Stimulated activated CD8-positive, alpha-beta memory T cell treated with anti-CD3 and anti-CD28 coated beads, Interleukin-7, amount 100 ng/mL, for 48 hours (primary cell): ENCODE measurements at places on chromosomes 12 and 14.

GRCh38 chr12:75971253-75971652 is 60.3 kb downstream of the PHLDA1 start:
- DNase-seq = no peak

DNA sequence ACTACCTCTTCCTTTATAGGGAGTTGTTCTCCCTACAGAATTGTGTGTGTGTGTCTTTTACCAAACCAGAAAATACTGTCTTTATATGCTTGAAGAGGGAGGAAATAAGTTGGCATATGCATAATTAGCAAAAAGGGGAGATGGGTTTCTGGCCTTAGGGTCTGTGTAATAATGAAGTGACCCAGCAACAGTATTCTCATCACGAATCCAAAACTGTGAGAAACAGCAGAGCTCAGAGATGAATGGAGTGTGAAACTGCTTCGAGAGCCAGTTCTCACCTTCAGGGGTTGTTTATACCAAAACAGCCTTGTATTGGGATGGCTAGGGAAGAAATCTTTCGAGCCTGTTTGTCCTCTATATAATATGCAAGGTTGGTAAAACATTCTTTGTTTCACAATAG is 227.5 kb downstream of the MON2 start:
- no peak for DNase-seq

- no peak for DNase-seq
Measured at GRCh38 chr12:68505970-68506369, 104.7 kb upstream of the RAP1B start.

DNA sequence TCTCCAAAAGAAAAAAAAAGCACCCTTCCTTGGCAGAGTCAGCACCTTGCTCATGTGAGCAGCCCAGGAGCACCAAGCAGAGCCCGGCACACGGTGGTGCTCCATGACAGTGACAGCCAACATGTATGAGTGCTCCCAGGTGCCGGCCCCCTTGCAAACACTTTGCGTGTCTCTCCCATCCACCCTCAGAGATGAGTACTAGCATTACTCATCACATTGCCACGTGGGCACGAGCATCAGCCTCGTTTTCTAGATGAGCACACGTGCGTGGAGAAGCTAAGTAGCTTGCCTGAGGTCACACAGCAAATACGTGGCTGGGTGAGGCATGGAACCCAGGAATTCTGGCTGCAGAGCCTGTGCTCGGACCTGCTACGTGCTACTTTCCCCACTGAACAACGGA is 177.9 kb upstream of the PRMT8 start:
- DNase-seq = no peak

DNA sequence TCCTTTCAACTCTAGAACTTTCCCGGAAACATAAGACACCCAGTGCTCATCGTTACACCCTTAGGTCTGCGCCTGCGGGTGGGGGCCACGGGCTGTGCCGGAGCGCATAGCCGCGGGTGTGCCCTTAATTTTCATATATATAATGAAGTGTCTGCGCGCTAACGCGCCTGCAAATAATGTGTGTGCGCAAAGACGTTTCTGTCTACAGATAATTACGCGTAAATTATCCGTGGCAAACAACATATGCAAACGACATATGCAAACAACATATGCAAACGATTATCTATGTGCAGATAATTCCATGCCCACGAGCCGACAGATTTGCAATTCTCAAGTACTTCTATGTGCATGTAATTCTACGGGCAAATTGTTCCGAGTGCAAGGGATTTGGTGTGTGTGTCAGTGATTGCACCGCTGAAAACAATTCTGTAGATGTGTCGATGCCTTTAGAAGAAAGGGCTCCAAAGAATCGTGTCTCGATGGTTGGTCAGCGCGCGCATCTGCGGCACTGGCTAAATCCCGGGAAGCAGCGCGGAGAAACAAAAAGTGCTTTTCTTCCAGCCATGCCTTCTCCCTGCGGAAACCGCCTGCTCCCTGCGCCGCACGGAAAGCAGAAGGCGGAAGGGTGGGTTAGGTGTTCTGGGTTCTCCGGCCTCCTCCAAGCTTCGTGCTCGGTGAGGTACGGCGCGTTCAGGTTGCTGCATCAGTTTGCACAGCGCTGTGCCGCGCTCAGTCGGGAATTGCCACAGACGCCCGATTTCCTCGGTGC is 34.5 kb upstream of the TBX5 start:
- DNase-seq = no peak

DNA sequence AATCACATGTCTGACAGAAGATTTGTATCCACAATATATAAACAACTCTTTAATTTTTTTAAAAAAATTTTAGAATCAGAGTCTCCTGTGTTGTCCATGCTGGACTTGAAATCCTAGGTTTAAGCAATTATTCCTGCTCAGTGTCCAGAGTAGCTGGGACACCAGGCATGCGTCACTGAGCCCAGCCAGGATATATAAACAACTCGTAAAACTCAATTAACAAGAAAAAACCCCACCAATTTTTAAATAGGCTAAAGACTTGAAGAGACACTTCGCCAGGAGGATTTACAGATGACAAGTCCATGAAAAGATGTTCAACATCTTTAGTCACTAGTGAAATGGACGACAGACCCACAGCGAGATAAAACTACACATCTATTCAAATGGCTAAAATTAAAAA is 2.0 kb upstream of the SCN8A start:
- DNase-seq = no peak

- DNase-seq = no peak
Measured at GRCh38 chr14:103551338-103551762, 11.1 kb downstream of the BAG5 start.

DNA sequence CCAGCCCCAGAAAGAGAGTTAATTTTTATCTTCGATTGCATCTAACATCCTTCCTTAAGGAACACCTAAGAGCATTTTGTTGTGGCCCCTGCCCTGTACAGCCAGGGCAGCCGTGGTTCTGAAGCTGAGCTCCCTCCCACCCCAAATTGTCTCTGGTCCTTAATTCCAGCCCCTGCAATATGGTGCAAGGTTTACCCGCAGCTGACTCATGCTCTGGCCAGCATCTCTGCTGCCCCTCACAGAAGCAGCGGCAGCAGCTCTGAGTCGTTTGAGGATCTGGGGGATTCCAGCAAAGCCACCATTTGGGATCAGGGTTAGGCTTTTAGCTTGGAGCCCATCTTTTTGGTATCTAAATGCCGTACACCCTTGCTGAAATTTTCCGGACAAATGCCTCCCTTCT is 3.3 kb downstream of the DLK1 start:
- no peak for DNase-seq

DNA sequence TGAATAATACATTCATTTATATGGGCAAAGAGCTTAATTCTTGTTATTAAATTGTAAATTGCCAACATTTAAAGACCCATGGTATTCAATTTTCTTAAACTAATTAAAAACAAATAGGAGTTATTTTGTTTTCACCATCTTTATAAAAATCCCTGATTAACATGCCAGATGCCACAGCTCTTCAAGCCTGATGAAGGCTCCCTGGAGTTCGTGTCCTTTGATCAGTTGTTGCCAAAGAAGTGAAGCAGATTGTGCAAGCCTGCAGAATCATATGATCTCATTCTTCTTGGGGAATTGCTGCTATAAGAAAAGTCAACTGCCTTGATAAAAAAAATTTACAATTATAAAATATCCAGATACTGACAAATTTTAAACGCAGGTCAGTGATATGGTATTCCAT is 288.3 kb upstream of the PPFIA2 start:
- no peak for DNase-seq

GRCh38 chr12:64636856-64637255 is 26.6 kb downstream of the RASSF3 start:
- no peak for DNase-seq

- DNase-seq = no peak
Measured at GRCh38 chr14:61287196-61287595, 6.1 kb upstream of the TMEM30B start.

DNA sequence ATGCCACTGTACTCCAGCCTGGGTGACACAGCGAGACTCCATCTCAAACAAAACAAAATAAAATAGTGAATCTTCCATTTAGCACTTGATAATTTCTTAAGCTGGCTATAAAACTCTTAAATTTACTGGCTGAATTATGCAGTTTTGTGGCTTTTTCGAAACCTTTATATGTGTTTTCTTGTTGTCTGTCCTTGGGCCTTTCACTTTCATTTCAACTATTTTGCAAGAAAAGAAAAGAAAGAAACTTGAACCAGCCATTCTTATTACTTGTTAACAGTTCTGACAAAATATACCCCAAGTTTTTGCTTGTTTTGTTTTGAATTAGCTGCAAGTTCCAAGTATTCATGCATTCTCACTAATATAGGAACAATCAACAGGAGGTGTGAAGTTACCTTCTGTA is 42.8 kb downstream of the PRICKLE1 start:
- DNase-seq = no peak

DNA sequence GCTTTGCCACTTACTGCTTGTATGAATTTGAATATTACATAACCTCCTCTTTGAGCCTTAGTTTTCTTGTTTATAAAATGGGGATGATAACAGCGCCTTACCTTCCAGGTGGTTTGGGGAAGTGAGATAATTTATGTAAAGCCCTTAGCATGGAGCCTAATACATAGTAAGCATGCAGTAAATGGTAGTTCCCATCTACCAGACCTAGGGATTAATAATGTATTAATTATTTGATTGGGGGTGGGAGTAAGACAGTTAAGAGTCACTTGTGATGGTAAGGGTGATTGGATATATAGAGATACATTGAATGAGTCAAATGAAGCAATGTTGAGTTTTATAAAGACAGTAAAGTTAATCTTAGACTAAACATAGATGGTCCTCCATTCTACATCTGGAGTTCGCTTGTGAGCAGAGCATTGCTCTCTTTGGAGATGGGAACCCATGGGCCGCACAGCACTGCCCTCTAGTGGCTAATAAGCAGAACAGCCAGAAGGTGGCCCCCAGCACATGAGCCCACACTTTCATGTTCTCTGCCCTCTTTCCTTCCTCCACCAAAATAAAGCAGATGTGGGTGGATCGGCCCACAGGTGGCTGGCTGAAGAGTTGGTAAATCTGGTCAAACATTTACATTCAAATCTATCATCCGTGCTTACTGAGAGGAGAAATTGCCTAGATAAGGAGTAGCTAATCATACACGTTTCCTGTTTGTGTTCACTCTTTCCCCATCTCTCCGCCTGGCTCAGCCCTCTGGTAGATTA is 26.5 kb upstream of the TAMALIN start:
- no peak for DNase-seq
